ENCODE measurements at places on chromosomes 12 and 14.

GRCh38 chr12:120488057-120488640, 7.8 kb upstream of the DYNLL1 start:
- no peak for DNase-seq

- no peak for DNase-seq
These were observed 653 bp downstream of the PA2G4 start for GRCh38 chr12:56104815-56105608.

- peak; percentile 15 for DNase-seq
These were observed 49.2 kb upstream of the AEBP2 start for GRCh38 chr12:19390051-19390598.

- DNase-seq, result no peak
These were observed 12.6 kb downstream of the ZNF26 start for GRCh38 chr12:132998741-132999140.

DNA sequence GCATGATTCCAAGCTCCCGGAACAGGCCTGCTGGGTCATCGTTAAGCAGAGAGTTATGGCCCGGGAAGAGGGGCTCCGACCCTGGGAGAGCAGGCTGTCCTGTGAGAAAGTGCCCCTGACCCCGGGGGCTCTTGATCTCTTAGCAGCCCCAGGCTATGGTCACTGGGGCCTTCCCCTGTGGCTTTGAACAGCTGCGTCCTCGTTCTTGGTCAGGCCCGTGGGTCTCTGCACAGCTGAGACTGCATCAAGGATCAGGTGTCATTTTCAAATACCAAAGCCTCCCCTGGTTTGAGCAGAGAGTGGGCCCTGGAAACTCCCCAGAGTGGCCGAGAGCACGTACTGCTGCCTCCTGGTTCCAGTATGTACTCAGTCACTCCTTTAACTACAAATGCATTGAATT, 114.8 kb downstream of the ESRRB start:
- no peak for DNase-seq

- DNase-seq, result no peak
These were observed 8.9 kb upstream of the RPLP0 start for GRCh38 chr12:120209851-120210250.

- DNase-seq, result no peak
These were observed 1228.2 kb upstream of the TMEM132C start for GRCh38 chr12:127038761-127039160.

DNA sequence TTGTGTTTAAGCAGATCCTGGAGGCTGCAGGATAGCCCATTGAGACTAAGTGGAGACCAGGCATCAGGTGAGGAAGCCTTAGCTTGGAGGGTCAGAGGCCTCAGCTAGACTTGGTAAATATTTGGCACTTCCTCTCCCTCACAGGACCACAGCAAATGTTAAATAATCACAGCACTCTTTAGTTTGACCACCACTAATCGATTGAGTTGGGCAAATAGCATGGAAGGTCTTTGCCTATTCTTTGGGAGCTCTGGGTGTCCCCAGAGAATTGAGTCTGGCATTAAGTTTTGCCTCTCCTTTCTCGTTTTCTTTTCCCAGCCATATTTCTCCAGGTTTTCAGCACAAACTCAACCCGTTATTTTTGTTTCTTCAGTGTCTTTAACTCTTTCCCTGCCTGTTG, 61.4 kb downstream of the ETV6 start:
- DNase-seq, result no peak

- no peak for DNase-seq
These were observed 1.7 kb downstream of the RASSF8 start for GRCh38 chr12:25960143-25960542.

DNA sequence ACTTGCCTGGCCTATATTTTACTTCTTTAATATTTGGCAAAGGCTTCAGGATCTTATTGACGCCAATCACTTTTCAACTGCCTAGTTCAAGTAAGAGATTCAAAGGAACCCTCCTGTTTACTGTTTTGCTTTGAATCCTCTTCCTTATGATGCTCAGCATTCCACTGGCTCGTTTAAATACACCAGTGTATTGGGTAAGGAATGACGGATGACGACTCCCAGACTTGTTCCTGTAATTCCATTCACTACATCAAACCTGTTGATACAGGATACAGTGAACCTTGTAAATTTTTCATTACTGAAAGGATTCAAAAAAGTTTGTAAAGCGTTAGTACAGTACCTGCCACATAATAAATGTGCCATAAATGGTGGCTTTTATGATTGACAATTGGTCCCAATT, 1.7 kb upstream of the SYCP3 start:
- DNase-seq, result no peak

DNA sequence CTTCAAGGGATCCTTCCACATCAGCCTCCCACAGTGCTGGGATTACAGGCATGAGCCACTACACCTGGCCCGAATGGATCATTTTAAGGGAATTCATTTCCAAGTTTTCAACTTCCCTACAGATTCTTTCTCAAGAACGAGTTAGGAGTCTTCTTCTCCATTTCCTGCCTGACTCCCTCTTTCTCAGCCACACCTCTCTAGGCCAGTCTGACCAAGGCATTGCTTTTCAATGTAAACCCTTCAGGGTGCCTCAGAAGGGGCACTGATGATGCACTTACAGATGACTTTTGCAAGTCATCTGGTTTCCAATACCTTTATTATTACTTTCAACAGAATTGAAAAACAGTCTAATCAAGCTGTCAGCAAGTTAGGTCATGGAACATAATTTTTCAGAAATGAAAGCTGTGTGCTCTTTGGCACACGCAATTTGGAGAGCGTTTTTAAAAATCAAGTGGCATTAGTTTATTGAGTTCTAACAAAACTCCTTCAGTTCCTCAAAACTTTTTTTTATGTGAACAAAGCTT, 47.2 kb downstream of the SVOP start:
- no peak for DNase-seq

GRCh38 chr14:101559624-101560533, 1.4 kb upstream of the DIO3 start:
- no peak for DNase-seq

DNA sequence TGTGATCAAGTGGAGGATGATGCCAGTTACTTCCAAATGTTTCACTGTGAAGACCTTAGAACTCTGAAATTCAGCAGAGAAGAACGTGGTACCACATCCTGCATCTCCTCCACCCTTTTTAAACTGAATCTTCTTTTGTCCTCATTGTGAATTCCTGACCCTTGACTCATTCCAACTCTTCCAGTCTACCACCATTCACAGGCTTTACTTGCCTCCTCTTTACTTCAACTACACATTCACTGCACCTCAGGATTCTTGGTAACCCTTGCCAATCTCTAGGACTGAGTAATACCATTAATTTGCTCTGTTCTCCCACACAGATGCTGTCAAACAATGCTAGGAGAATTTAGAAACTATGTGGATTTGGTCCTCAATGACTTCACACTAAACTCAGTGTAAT, 37.3 kb downstream of the PPP1R12A start:
- DNase-seq, result no peak

GRCh38 chr12:64600164-64600561, 10.1 kb upstream of the RASSF3 start:
- no peak for DNase-seq

GRCh38 chr12:42094277-42094676, 50.4 kb downstream of the GXYLT1 start:
- DNase-seq, result no peak

- no peak for DNase-seq
These were observed 320.8 kb downstream of the MED13L start for GRCh38 chr12:115956659-115957058.

DNA sequence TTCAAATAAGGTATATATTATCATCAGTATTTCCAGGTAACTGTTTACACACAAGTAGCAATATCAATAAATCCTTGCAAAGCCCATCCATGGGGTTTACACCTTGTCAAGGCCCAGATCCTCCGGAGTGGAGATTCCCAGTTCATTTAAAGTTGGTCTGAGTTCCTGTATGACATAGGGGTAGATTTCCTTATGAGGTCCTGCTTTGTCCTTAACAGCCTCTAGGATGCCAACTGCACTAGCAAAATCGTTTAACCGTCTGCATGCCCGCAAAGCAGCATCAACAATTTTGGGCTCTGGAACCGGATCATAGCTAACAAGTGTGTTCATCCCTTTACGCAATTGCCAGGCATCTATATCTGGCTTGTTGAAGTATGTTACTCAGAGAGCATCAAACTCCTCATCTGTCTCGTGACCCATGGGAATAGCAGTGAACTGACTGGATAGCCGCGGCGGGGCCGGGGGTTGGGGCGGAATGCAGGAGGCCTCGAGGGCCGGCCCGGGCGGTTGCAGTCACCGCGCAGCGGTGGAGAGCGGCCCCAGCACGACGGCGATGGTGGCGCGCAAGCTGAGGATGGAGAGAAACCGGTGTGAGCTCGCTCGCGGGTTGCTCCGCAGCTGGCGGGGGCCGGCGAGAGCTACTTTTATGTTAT, 30.6 kb upstream of the FBXO34 start:
- DNase-seq, result no peak

- DNase-seq, result no peak
These were observed 28.1 kb downstream of the OR10P1 start for GRCh38 chr12:55664826-55665225.

DNA sequence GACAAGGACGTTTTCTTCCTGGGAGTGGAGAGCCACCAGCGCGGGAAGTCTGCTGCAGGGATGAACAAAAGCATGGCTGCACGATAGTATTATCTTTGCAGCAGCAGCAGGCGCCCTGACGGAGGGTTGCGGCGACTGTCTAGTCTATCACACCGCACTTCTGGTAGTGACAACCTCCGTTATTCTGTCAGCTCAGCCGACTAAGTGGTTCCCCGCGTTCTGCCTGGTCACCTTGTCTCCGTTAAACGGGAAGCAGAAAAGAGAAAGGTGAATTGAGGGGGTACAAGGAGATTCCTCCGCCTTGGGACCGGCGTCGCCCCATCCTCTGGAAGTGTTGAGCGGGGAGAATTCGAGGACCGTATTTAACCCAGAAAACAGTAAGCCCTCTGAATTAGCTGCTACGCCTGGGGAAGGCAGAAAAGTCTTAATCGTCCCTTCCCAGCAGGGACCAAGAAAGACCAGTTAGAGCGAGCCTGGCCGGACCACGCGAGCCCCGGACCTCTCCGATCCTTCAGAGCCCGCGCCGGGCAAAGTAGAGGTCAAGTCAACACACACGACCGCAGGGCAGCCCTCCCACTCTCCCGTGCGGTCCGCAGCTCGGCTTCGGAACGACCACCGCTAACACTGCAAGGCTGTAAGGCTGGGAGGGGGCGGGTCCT, 536 bp upstream of the DAAM1 start:
- DNase-seq, result no peak

GRCh38 chr12:124030008-124030407, 57.0 kb downstream of the ZNF664 start:
- DNase-seq, result no peak

DNA sequence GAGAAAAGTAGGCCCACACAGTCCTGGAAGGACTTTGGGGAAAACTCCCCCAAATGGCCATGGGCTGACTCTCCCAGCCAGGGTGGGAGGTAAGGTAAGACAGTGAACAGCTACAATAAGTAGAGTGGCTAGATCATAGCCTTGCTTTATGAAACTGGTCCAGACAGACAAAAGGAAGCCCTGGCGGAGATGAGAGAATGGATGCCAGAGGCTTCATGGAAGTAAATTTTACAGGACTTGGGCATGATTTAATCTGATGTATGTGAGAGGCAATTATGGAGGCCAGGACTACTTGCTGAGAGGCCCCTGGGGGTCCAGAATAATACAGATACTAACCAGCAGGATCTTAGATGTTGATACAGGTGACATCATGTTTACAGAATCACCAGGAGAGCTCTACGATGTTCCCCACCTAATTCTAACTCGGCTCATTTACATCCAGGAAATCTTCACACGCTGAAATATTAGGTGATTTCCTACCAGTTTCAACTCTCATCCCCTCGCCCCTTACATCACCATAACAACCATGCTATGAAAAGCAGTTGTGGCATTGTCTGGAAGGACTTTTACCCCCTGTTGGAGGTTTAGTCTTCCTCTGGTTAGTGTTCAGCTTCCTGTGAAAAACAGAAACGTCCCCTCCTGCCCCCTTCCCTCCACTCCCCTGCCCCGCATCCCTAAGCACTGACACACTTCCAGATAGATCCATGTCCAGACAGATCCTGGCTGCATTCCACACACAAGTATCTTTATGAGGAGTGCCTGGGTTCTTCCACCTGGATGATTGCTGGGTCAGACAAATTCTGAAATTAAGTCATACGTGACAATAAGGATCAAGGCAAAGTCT, 39.5 kb upstream of the NT5DC3 start:
- DNase-seq, result no peak

DNA sequence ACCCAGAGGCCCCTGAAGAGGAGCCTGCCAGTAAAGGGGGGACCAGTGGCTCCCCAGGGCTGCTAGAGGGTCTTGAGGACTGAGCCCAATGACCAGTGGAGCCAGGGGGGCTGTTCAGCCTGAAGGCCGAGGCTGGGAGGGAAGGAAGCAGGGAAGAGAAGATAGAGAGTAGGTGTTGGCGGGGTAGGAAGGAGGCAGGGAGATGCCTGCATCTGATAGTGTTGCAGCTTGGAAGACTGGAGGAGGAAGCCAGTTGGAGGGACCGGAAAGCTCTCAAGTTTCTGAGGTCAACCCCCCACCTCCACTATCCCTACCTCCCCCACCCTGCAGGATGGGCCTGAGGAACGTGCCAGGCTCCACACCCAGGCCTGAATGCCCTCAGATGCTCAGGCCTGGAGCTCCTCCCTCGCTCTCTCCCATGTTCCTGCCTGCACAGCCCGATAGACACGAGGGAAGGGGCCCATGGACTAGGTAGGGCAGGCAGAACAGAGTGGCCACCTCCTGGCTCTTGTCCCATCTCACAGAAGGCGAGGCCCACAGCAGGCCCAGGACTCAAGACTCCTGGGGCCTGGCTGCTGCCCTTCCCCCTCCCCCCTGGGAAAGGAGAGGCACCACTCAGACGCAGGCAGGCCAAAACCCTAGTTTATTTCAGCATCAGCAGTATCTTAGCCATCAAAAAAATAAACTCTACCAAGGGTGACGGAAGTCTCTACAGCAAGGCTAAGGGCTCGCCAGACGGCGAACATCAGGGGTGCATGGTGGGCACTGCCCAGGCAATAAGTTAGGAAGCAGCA, 3.4 kb downstream of the CKB start:
- DNase-seq, result no peak

GRCh38 chr12:108779998-108780688, 48.8 kb upstream of the CORO1C start:
- no peak for DNase-seq

- no peak for DNase-seq
These were observed 194.3 kb downstream of the SNAPC1 start for GRCh38 chr14:61956517-61956916.

DNA sequence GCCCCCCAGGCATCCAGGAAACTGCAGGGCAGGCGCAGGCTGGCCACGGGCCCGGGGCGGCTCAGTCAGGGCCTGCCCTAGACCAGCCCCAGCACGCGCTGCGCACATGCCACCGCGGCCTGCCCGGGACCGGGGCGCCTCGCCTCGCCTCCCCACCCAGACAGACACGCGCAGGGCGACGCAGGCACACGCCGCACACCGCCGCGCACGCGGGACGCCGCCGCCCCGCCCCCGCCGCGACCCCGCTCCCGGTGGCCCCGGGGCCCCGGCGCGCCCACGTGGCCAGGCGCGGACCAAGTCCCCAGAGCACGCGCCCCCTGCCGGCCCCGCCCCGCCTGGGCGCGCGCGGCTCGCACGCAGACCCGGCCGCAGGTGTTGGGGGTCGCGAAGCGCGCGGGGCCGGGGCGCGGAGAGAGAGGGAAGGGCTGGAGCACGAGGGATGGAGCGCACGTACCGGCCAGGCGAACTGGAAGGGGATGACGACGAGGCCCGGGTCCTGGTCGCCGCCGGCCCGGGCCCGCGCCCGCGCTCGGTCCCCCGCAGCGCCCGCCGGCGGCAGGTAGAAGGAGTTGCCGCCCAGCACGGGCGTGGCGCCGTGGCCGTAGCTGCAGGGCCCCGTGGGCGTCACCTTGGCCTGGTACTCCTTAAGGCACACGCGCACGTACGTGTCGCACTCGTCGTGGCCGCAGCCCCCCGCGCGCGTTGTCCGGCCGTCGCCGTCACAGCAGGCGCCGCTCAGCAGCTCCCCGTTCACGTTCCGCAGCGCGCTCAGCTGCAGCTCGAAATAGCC, 1.1 kb downstream of the JAG2 start:
- no peak for DNase-seq
